ENCODE measurements at places on chromosomes 2 and 18.
A peak's percentile ranks its signal among the peaks of the same experiment; 100 is the strongest.

DNA sequence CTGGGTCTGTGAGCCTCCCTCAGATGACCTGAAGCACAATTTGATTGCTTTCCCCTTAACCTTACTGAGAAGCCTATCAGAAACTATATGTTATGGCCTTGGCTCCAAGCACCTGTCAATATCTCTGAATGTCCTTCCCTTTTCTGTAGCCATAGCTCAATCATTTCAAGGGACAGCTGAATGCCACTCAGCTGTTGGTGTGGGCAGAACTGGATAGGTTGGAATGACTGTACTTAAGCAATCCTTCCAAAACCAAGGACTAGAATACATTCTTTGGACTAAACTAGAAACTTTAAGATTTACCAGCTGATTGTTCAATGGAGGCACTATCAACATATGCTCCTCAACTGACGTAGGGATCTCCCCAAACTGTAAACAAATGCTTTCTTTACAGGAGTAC lies 159.4 kb downstream of the THADA start:
- no peak for DNase-seq

DNA sequence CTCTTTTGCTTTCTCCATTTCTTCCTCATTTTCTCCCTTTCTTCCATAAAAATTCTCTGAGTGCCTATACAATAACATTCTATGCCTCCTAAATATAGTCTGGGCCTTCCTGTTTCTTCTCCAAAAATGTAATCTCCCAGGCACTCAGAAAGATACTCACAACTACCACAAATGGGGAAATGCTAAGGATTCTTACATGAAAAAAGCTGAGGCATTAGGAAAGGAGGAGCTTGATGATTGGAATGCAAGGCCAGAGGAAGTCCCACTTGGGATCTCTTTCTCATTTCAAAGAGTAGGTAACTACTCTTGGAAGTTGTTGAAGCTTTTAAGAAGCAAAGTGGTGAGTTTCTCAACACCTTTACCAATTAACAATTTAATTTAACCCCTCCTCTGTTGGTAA lies 3.4 kb downstream of the VSNL1 start:
- DNase-seq: no peak

DNA sequence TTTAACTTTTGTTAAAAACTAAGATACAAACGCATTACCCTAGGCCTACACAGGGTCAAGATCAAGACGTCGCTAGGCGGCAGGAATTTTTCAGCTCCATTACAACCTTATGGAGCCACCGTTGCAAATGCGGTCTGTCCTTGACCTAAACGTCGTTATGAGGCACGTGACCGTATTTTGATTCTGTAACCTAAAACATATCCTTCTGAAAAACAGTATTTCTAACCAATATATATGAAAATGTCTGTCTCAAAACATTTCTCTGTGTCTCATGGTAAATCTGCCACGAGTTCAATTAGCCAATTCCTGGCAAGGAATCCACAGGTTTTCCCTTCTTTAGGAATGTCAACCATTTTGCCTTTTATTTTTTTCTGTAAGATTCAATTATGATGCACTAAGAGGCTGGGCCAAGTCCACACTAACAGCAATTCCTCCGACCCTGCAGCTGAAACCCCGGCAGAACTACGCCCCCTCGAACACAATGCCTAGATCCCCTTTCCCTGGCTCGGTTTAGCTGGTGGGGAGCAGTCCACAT lies 1.7 kb downstream of the RTN4 start:
- DNase-seq: no peak

GRCh38 chr18:44807766-44808165 lies 127.1 kb downstream of the SETBP1 start:
- DNase-seq: no peak

GRCh38 chr18:36064027-36064808 lies 3.1 kb downstream of the RPRD1A start:
- DNase-seq: no peak

GRCh38 chr2:113709022-113709421 lies 47.4 kb downstream of the SLC35F5 start:
- no peak for DNase-seq

DNA sequence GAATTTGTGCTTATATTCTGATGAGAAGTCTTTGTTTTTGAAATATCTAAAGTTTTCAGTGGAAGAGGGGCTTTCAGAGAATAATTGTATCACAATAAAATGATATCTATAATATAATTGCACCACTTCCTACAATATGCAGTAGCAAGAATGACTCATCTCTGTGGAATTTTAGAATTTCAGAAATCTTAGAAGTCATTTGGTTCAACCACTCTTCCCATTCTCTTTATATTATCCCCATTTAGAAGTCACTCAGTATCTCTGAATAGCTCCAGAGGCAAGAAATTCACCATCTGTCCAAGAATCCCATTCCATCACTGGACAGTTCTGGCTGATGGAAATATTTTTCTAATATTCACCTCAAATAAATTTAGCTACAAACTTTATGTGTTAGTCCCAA lies 59.3 kb upstream of the CCDC68 start:
- no peak for DNase-seq

GRCh38 chr2:47083005-47083404 lies 72.1 kb downstream of the STPG4 start:
- DNase-seq: no peak

DNA sequence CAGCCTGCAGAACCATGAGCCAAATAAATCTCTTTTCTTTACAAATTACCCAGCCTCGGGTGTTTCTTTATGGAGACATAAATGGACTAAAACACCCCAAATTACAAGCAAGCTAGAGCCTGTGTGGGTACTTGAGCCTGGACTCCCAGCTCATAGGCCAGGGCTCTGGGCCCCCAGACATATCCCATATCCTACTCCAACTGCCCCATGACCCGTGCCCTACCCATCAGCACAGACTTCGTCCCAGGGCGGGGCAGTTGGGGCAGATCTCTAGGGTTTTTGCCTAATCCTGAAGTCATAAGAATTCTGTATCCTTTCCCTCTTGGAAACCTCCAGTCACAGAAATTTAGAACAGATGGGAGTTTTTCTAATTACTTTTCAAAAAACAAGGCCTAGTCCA lies 90.7 kb downstream of the DDX1 start:
- no peak for DNase-seq

DNA sequence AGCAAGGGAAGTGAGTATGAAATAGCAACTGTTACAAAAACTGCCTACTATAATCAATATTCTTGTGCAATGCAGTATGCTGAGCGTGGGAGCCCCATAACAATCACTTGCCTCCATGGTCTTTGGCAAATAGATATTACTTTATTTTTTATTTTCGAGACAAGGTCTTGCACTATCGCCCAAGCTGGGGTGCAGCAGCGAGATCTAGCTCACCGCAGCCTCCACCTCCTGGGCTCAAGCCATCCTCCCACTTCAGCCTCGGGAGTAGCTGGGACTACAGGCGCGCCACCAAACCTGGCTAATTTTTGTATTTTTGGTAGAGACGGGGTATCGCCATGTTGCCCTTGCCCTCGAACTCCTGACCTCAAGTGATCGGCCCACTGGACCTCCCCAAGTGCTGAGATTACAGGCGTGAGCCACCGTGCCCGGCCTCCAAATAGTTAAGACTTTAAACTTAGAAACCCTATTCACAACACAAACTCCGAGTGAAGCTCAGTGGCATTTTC lies 1.2 kb upstream of the CCNT2 start:
- DNase-seq: no peak

- peak; percentile 87 for DNase-seq
Measured at GRCh38 chr2:219997341-219997851, 370.0 kb downstream of the SLC4A3 start.

- DNase-seq: no peak
Measured at GRCh38 chr2:212921061-212921460, 230.4 kb downstream of the IKZF2 start.

- DNase-seq: no peak
Measured at GRCh38 chr2:224055101-224055500, 16.0 kb upstream of the SERPINE2 start.

GRCh38 chr2:207258263-207258991 lies 92.7 kb upstream of the KLF7 start:
- peak; percentile 92 for DNase-seq

DNA sequence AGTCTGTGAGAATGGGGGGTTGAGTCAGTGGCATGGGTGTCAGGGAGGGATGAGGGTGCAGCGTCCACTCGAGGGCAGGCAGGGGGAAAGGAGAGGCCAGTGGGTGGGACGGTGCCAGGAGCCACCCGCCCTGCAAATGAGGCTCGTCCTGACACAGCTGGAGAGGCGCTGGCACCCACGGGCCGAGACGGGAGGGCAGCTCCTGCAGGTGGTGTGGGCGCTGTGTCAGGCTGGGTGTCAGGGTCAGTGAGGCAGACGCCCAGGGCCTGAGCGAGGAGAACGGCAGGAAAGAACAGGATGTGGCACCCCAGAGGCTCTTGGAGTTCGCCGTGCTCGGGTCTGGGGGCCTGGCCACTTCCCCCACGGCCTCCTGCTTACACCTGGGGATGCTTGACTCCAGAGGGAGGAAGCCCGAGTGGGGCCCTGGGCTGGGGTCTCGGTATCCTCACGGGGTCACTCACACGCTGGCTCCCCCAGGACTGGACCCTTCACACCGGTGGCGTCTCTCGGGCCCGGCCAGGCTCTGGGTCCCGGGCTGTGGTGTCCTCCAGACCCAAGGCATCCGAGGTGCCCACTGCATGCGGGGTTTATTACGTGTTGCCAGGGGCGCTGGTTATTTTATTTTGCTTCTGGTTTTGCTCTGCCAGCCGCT lies 130.5 kb upstream of the CTDP1 start:
- DNase-seq: peak; percentile 83

- no peak for DNase-seq
Measured at GRCh38 chr18:79607361-79607952, 72.1 kb upstream of the CTDP1 start.

GRCh38 chr2:118443596-118443995 lies 355.3 kb downstream of the INSIG2 start:
- DNase-seq: no peak

DNA sequence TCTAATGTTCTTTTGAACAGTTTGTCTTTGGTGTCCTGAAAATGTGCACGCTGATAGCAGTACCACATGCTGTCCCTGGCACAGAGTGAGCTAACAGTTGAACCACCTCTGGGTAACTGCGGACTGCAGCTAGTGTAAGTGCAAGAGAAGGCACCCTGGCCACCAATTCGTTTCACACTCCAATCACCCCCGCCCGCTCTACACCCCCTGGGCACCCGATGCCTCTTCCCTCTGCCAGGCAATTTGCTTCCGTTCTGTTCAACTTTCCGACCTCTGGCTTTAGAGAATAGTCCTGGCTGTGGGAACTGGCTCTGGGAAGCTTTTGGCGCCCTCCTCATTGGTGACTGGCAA lies 1.4 kb downstream of the DOCK10 start:
- no peak for DNase-seq

- DNase-seq: no peak
Measured at GRCh38 chr2:177675350-177675821, 282.8 kb downstream of the AGPS start.

DNA sequence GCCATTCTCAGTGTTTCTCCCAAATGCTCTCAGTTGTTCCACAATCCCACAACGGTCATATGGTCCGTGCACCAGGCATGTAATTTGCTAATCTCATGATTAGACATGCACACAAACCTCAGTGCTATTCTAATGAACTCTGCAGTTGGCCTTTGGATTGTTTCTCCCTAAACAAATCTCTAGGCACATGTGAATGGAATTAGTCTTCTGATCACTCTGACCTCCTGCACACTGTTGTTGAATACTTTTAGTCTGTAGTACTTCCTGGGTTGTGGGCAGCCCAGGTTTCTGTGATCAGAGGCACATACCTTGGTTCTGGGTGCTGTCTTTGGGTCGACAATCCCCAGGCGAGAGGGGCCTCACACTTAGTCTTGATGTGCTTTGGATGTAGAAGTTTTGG lies 498.7 kb upstream of the SPRED2 start:
- DNase-seq: no peak

- no peak for DNase-seq
Measured at GRCh38 chr2:168166902-168167510, 80.4 kb downstream of the STK39 start.

GRCh38 chr2:128442891-128443302 lies 124.2 kb upstream of the HS6ST1 start:
- peak; percentile 83 for DNase-seq

Measured in osteocyte (in vitro differentiated cells).